ENCODE measurements at places on chromosomes 4 and X.
A peak's percentile ranks its signal among the peaks of the same experiment; 100 is the strongest.

GRCh38 chr4:53161051-53161786 lies 204.6 kb downstream of the SCFD2 start:
- DNase-seq: no peak

DNA sequence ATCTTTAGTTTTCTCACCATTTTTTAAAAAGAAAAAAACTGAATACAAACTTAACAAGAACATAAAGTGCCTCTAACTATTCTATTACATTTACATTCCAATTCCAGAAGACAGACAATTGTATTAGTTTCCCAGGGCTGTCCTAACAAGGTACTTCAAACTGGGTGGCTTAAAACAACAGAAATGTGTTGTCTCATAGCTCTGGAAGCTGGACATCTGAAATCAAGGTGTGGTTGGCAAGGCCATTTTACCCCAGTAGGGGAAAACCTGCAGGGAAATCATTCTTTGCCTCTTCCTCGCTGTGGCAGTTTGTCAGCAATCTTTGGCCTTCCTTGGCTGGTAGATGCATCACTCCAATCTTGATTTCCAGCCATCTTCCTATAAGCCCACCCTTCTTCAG lies 37.5 kb upstream of the TMEM33 start:
- DNase-seq: no peak

GRCh38 chr4:123588631-123589241 lies 192.1 kb downstream of the SPRY1 start:
- no peak for DNase-seq

GRCh38 chr4:173257732-173258717 lies 76.1 kb downstream of the HMGB2 start:
- DNase-seq: peak; percentile 18

- DNase-seq: peak; percentile 67
Measured at GRCh38 chr4:10173037-10173753, 56.6 kb upstream of the WDR1 start.

DNA sequence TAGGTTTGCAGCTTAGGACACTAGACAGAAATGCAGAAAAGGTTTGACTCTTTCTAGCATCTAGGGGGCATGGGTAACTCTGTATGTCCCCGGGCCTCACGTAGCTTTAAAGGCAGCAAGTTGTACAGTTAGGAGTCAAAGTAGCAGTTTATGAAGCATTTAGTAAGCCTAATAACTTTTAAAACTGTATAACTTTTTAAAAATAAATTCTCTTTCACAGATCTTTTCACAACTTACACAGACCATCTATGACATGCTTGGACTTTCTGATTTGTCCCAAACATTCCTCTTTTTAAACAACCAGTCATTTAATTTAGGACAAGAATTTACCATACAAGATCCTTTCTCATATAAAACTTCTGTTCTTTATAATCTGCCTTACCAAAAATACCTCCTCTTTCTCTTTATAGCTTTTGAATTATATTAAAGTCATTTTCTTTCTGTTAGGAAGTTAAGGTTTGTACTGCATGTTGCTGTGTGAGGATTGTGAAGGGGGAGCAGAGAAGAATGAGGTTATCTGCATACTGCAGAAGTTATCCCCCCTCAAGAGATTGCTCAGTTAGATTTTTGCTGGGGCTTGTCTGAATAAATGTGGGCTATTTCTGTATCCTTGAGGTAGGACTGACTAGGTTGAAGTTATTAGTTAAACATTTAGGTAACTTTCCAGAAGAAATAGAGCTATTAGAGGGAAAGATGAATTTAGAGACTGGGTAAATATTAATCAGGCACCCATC lies 94.3 kb downstream of the CPE start:
- DNase-seq: no peak

- peak; percentile 55 for DNase-seq
Measured at GRCh38 chrX:8607326-8607725, 124.6 kb downstream of the ANOS1 start.

GRCh38 chrX:110282922-110283321 lies 35.0 kb downstream of the AMMECR1 start:
- DNase-seq: peak; percentile 20

DNA sequence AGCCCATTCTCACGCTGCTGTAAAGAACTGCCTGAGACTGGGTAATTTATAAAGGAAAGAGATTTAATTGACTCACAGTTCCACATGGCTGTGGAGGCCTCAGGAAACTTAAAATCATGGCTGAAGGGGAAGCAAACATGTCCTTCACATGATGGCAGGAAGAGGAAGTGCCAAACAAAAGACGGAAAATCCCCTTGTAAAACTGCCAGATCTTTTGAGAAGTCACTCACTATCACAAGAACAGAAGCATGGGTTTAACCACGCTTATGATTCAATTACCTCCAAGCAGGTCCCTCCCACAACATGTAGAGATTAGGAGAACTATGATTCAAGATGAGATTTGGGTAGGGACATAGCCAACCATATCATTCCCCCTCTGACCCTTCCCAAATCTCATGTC lies 335.5 kb downstream of the IL15 start:
- DNase-seq: no peak

DNA sequence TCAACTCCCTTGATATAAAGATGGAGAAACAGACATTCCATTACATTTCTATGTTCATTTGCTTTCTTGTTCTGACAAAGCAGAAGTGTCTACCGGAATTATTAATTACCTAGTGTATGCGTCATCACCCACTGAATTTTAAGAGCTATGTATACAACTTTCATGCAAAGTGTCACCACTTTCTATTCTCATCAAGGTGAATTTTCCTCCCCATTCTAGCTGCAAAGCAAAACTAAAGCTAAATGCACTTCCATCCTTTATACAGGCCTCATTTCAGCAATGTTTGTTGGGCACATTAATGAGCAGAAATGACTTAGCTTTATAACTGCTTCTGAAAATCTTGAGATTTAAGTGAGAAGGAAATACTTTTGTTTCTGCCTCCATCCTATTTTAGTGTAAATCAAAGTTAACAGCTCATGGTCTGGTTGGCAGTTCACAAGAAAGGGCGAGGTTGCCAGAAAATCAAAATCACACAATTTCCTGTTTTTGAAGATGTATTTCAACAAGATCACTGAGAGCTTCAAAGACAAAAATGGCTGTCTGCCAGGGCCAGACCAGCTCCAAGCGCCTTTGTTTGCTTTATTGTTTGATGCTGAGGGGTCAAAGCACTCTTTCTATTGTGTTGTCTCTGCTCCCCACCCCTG lies 7.2 kb upstream of the FAM9C start:
- DNase-seq: no peak

- DNase-seq: no peak
Measured at GRCh38 chrX:47091149-47091775, 13.0 kb downstream of the RGN start.

- no peak for DNase-seq
Measured at GRCh38 chr4:187656959-187657358, 338.6 kb upstream of the ZFP42 start.

- DNase-seq: no peak
Measured at GRCh38 chr4:39655211-39655610, 16.5 kb upstream of the SMIM14 start.

DNA sequence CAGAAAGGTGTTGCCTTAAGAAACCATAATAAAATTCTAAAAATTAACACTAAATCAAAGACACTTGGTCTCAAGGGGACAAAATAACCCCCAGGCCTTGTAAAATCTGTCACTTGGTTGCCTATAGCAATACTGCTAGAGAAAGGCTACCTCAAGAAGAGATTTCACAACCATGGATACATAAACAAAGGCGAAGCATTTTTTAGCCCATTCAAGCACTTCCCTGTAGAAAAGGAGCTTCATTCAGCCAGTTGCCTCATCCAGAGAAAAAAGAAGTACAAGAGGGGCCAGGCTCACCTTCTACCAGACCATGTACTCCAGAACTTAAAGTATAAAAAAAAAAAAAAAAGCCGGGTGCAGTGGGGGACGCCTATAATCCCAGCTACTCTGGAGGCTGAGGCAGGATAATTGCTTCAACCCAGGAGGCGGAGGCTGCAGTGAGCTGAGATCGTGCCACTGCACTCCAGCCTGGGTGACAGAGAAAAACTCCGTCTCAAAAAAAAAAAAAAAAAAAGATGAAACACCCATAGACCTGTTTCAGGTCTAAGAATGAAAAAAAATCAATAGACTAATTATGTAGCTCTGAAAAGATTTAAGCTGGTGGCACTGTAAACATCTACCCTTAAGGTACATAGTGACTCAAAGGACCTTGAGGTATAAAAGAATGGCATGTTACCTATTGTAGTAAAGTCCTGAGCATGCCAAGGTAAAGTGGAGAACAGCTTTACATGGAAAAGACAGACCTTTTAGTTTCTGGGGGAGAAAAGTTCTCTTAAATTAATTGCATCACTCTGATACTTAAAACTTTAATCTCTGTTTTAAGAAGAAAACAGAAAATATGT lies 18.0 kb downstream of the RUFY3 start:
- DNase-seq: no peak

GRCh38 chr4:120266602-120267001 lies 200.0 kb upstream of the MAD2L1 start:
- no peak for DNase-seq

DNA sequence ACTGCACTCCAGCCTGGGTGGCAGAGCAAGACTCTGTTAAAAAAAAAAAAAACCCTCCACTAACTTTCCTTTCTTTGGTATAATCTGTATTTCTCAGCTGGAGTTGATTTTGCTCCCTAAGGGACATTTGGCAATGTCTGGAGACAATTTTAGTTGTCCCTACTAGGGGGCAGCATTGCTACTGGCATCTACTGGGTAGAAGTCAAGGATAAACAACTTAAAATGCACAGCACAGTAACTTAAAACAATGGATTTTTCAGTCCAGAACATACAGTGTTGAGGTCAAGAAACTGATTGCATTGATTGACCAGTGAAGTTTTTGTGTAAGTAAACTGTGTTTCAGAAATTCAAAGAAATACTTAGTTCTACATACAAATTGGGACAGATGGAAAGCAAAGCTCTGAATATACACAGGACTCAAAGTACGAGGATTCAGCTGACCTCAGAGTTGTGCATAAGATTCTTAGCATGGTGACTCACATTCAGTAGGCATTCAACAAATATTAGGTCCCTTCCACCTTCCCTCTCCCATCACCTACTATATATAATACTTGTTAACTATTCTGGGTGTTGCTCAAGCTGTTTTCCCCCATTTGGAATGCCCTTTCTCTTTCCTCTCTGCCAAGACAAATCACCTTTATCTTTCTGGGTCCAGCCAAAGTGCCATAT lies 8.8 kb downstream of the DDX53 start:
- DNase-seq: peak; percentile 62

DNA sequence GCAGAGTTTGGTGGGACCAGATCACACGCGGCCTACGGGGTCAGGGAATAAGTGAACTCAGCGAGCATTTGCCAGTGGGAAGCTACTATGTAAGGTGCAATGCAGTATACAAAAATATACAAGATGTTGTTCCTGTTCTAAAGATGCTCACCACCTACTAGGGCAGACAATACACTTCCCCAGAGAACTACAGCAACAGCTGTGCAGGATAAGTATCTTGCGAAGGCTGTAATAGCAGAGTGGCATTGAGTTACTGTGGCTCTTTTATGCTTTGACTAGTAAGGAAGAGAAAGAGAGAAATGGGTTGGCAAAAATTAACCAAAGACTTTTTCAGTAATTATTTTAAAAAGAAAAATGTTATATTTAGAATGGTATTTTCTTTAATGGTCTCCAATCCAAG lies 61.2 kb downstream of the CDS1 start:
- no peak for DNase-seq

DNA sequence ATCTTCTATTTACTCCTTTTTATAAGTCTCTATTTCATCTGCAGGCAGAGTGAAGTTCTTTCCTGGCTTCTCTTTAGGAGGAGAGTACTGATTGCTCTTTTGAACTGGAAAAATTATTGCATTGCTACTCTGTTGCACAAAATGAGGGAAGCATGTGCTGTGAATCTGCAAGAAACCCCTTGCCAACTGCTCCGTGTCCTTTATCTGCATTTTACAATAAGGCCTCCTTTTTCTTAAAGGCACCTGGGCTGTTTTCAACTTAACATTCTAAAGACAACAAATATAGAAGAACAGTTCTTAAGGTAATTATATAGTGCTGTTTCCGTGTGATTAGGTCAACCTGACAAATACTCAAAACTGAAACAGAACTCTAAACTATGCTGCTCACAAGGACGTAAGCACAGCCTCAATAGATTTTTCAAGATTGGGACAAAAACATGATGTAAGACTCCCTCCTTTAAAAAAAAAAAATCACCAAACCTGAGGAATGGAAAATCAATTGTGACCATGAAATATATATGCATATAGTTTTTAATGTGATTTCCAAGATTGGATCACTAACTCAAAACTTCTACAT lies 716.6 kb upstream of the INTU start:
- no peak for DNase-seq

DNA sequence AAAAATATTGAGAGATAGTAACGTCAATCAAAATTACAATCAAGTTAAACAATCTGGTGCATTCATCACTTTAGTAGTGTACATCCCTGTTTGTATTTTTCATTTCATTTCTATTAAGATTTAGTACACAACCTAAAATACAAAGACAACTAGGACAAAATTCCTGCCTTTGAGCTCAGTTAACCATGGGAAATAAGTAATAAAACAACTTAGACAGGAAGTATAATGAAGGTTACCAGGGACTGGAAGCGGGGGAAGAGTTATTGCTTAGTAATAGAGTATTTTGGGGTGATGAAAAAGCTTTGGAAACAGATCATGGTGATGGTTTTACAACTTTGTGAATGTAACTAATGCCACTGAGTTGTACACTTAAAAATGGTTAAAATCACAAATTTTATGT lies 25.6 kb upstream of the ATXN3L start:
- DNase-seq: no peak

DNA sequence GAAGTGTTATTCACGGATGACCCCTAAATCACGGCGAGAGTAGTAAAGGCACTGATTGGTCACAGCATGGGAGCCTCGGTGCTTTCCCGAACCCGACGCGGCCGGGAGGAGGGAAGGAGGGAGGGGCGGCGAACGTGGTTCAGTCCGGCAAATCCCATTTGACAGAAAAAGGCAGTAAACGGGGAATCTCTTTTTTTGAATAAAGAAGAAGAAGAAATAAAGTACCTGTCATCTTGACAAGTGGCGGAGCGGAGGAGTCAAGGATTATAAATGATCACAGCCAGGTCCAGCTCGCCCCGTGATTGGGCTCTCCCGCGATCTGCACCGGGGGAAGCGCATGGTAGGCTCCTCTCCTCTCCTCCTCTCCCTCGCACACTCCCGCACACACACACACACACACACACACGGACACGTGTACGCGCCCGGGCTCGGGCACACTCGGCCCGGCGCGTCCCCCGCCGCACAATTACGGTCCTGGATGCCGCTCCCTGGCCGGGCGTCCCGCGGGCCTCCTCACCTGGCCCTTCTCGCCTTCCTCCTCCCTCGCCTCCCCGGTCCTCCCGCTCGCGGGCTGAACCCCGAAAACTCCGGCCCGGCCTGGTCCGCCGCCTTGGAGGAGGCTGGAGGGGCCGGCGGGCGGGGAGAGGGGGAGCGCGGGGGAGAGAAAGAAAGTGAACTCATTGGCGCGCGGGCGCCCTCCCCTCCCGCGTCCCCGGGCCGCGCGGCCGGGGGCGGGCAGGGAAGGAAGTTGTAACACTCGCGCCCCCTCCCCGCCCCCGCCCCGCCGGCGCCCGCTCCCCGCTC lies 99.2 kb upstream of the TENM3 start:
- peak; percentile 78 for DNase-seq

GRCh38 chr4:111210595-111210994 lies 587.7 kb upstream of the PITX2 start:
- no peak for DNase-seq
